ENCODE measurements at places on chromosomes 3 and 15.

- no peak for DNase-seq
Observed at GRCh38 chr3:24764236-24764915, 269.7 kb upstream of the THRB start.

GRCh38 chr3:25173606-25174005, 254.5 kb upstream of the RARB start:
- DNase-seq, result no peak

- DNase-seq, result no peak
Observed at GRCh38 chr3:9247361-9247940, 2.0 kb downstream of the SRGAP3 start.

GRCh38 chr3:65672871-65673815, 365.6 kb downstream of the MAGI1 start:
- DNase-seq, result no peak

DNA sequence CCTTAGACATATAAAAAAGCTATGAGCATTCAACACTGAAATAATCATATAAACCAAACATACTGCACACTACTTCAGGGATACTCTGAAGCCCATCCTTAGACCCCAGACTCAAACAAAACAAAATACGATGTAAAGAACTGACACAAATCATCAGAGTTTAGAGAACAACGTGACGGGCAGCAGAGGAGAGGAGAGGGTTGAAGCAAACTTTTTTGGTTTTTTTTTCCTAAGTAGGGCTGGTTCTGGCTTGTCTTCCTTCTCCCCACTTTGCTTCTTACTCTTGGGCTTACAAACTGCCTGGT, 34.7 kb downstream of the GAP43 start:
- DNase-seq, result no peak

DNA sequence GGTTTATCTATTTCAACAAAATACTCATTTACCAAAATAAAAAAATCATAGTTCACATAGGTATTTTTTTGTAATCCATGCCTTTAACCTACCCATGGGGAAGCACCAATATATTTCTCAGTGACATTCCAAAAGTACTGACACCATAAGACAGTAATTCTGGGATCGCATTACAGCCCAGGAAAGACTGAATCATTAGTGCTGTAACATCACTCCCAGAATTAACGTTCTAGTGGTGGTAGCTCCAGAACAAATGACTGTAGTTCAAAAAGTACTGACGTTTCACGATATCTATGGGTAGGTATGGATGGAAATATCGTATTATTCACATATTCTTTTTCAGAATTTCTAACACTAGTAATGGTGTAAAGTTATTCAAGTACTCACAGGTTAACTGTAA, 54.3 kb upstream of the NEK10 start:
- DNase-seq, result no peak

- no peak for DNase-seq
Observed at GRCh38 chr3:55870594-55870993, 383.5 kb upstream of the WNT5A start.

DNA sequence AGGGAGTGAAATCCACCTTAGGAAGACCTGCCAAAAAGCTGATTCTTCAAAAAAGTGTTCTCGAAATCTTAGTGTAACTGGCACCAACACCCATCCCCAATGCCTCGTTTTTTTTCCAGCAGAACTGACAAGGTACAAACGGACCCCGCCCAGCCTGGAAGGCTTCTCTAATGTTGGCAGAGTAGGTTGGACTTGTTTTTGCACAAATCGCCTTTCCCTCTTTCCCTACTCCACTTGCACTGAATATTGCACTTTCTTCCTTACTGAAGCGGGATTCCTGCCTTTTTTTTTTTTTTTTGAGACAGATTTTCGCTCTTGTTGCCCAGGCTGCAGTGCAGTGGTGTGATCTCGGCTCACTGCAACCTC, 544 bp upstream of the TIMMDC1 start:
- no peak for DNase-seq

DNA sequence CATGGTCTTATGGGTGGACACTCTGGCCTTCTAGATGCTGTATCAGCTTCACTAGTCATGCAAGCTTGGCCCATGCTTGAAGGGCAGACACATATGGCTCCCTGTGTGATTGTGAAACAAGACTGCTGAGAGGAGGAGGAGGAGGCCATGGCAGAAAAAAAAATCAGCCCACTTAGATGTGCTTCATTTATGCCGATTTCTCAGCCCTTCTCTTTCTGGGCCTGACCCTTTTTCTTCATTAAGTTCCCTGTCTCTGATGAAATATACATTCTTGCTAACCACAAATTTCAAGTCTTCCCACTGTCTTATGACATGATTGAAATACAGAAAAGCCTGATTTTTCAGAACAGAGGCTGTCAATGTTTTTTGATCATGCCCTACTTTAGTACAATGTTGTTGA, 213.0 kb upstream of the FEZF2 start:
- DNase-seq, result no peak

DNA sequence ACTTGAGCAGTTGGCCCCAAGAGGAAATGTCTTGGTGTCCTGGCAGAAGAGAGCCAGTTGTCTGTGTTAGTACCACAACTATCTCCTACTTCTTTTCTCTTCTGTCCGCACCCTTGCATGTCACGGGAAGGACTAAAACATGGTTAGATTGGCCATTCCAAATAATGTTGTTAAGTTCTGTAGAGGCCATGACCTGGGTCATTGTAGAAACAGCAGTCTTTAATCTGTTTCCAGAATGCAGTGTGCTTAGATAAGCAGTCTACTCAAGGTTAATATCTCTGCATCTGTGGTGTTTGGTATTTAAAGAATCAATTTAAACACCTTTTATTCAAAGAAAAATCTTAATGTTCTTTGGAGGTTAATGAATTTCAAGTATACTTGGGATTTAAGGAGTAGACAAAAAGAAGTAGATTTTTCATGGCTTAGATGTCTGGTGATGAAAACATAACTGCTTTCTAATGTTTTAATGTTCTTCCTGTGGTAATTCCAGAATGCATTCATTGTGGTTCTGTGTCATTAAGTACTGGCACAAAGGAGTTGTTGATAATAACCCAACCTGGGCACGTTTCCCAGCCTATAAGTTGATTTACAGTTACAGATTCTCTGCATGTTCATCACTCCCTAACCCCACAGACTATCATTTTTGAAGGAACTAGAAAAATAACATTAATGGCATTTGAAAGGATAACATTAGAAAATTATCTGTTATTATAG, 58.9 kb downstream of the TMEM108 start:
- no peak for DNase-seq

GRCh38 chr15:80730387-80730786, 35.3 kb downstream of the ABHD17C start:
- no peak for DNase-seq

GRCh38 chr3:130950124-130950523, 56.2 kb downstream of the ATP2C1 start:
- DNase-seq, result no peak

- no peak for DNase-seq
Observed at GRCh38 chr15:43828061-43828657, 1.4 kb downstream of the WDR76 start.

GRCh38 chr3:15011174-15011573, 53.9 kb downstream of the MRPS25 start:
- DNase-seq, result no peak

DNA sequence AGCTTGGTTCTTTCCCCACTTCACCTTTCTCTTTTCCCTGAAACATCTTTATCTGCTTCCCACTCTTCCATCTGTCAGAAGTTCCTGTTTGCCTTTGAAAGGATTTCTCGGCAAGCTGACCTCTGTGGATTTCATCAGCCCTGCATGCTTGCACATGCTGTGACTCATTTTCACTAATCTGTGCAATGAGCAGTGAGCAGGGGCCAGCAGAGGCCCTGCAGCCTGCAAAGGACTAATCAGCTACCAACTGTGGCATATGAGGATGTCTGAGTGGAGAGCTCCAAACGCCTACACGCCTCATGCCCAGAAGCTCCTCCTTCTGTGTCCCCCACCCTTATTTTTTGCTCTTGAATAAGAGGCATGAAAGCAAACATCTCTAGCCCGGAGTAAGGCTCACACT, 333.0 kb upstream of the SEMA6D start:
- DNase-seq, result peak; percentile 25

DNA sequence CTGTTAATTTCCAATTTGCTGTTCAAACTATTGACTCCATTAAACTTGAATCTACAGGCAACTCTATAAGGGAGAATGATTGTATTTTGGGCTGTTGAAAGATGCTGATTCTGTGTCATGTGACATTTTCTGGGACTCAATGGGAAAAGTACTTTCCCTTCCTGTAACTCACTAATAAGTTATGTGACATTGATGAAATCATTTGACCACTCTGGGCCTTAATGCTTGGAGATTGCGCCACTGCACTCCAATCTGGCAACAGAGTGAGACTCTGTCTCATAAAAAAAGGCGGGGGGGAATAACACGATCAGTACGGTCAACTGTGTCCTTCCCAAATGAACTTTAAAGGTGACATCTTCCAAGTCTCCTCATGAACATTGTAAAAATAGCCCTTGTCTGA, 215.2 kb upstream of the SGO1 start:
- DNase-seq, result no peak

DNA sequence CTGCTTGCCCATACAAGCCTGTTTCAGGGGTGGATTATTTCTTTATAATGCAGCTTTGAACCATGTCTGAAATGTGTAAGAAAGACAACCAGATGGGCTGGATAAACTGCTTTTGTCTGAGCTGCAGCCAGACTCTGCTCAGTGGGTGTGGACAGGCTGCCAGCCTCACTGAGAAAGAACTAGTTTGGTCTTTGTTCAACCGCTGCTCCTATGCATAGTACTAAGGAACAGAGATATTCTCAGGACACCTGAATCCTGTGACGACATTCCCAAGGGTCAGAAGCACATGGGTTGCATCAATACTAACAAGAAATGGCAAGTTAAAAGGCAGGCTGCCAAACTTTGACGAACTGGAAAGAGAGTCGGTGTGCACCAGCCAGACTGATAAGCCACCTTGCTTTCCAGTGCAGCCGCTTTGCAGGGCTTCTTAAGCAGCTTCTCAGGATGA, 57.2 kb downstream of the PLD1 start:
- DNase-seq, result no peak

DNA sequence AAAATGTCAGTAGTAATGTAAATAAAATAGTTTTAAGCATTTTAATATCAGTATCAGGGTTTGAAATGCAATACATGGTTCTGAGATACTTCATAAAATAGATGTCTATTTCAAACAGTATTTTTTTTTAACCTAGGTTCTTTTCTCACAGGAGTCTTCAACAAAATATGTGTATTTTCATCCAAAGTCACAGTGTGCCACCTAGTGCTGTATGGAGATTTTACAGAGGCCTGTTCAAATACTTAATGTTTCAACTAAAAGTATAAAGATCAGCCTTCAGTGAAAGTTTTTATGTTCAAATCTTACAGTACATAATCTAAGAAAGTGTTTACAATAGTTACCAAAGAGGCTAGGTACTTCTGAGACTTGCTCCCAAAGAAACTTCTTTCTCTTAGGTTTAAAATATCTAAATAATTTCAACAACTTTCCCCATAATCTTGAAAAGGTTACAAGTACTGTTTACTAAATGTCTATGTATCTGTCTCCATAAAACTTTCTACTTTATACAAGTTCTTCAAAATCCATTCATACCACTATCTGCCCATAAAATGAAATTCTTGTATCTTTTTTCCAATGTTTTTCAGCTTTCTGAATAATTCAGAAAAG, 38.3 kb downstream of the SCAPER start:
- DNase-seq, result peak; percentile 25

- no peak for DNase-seq
Observed at GRCh38 chr3:120496278-120497002, 45.6 kb upstream of the FSTL1 start.

- DNase-seq, result no peak
Observed at GRCh38 chr3:189262746-189263145, 91.0 kb downstream of the TPRG1 start.

GRCh38 chr3:187838016-187838540, 92.8 kb upstream of the BCL6 start:
- no peak for DNase-seq

- DNase-seq, result no peak
Observed at GRCh38 chr15:81752546-81752942, 293.3 kb downstream of the MEX3B start.

- no peak for DNase-seq
Observed at GRCh38 chr3:66200786-66201185, 20.0 kb upstream of the SLC25A26 start.

DNA sequence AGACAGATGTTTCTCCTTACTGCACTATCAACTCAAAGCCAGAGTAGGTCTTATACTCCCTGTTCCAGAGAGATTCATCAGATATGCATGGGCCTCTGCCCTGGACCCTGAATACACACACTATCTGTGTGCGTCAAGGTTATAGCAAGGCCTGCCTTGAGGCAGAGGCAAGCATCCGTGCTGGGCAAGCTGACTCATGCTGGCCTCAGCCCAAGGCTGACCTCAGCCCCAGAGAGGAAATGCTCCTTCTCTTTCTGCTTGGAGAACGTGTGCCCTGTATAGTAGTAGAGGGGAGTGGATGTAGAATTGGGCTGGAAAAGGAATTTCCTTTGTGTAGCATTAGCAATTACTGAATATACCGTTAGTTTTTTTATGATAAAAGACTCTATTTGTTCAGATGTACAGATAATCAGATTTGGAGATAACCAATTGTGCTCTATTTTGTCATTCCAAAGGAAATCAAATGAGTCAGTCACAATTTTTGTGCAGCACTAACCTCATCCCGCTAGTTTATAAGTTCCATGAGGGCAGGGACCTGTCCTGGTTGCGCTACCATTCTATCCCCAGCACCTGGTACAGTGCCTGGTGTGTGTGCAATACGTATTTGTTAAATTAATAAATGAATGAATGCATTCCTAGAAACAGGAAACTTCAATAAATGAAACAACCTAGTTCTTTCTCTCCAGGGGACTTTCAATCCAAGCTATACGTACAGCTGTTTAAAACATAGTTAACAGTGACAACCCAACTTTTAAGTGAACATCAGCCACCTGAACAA, 13.3 kb upstream of the PAQR9 start:
- peak; percentile 64 for DNase-seq

DNA sequence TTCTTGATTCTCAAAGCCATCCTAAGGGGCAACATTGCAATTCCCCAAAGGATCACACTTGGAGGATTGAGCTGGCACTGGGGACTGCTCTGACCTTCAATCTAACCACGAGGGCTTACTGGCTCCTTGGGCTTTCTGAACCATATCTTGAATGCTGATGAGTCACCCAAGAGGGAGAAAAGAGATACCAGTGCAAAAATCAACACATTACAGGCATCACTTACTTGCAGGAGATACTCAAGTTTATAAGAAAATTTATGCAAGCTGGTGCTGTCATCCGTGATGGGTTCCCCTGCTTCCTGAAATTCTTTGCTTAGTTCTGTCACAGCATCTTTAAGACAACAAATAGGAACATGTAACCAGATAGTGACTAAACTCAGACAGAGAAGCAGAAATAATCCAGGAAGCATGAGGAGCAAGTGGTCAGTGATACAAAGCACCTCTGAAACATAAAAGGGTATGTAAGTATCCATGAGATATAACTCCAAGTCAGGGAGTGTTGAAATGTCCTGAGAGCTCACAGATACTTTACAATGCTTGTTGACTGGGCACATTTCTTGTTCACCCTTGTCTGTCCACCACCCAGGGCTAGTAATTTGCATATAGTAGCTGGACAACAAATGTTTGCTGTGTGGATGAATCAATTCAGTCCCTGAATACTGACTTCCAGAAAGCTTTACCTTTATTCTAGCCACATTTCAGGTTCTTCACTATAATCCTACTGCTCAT, 14.1 kb downstream of the FYCO1 start:
- no peak for DNase-seq

GRCh38 chr3:155772801-155773200, 27.9 kb upstream of the PLCH1 start:
- DNase-seq, result no peak

Data from glomerular endothelial cell (primary cell).